ENCODE measurements at places on chromosomes 3 and 15. TPM values are rescaled to one million over a fixed set of nuclear protein-coding genes. Genes with fewer than 3 reads are reported as not detected.
A peak's percentile ranks its signal among the peaks of the same experiment; 100 is the strongest.

- no peak for DNase-seq
Measured at GRCh38 chr3:3600665-3601340, 198.4 kb upstream of the LRRN1 start.

TYRO3 gene
- total RNA-seq: 10.6 TPM

GRCh38 chr15:56428821-56429458 lies 36.0 kb downstream of the MNS1 start:
- DNase-seq: peak; percentile 39

NR1I2 gene
- total RNA-seq: not detected

DNA sequence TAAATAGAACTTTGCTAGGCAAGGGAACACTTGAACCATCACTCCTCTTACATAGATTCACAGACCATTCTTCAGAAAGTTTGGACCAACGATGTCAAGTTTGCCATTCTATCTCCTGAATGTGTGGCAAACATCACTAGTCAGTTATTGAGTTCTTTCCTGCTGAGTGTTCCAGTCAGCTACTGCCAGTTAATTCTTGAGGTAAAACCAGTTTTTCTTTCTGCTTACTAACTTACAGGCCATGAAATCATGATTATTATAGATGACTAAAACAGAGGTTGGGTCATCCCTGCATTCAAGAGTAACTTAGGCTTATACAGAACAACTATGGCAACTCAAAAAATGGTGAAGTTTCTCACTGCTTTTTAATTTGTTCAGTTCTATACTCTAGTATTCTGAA lies 88.2 kb downstream of the AP4E1 start:
- DNase-seq: peak; percentile 76

- DNase-seq: peak; percentile 15
Measured at GRCh38 chr3:170644711-170645110, 58.8 kb upstream of the SLC7A14 start.

GRCh38 chr15:81126892-81127291 lies 7.2 kb upstream of the CFAP161 start:
- DNase-seq: peak; percentile 41

- DNase-seq: no peak
Measured at GRCh38 chr3:179666436-179667035, 13.7 kb downstream of the USP13 start.

DNA sequence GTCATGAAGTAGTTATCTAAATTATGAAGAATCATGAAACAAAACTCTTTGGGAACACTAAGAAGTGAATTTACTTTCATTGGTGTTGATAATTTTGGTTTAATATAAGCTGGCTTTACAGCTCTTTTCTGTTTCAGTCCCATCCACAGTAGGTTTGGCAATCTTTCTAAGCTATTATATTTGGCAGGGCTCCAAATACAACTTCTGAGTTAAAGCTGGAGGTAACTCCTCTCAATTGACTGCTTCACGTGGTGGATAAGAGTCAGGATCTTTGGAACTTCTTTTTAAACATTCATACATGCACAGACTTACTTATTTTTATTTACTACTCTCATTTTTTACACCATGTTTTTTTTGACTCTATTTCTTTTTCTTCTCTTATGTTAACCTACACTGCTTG lies 106.5 kb upstream of the EPHA3 start:
- no peak for DNase-seq

SPTSSB gene
- total RNA-seq: not detected

IL20RB gene
- total RNA-seq: 0.56 TPM

DNA sequence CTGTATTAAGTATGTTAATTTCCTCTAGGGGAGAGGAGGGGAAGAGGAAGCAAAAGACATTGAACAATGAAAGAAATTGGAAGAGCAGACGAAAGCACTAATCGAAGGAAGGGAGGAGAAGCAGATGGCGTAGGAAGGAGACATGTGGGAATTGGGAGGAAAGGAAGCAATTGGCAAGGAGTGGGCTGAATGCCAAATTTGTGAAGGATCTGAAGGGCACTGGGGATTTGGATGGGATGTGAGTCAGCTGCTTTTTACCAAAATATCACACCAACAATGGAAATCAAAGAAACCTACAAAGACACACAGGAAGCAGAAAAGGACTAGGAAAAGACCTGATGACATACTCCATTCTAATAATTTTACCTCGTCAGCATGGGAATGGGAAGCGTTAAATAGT lies 1029.8 kb downstream of the ROBO1 start:
- no peak for DNase-seq

IMPG2 gene
- 0.18 TPM for total RNA-seq

- DNase-seq: no peak
Measured at GRCh38 chr3:115838786-115839185, 215.5 kb downstream of the GAP43 start.

DNA sequence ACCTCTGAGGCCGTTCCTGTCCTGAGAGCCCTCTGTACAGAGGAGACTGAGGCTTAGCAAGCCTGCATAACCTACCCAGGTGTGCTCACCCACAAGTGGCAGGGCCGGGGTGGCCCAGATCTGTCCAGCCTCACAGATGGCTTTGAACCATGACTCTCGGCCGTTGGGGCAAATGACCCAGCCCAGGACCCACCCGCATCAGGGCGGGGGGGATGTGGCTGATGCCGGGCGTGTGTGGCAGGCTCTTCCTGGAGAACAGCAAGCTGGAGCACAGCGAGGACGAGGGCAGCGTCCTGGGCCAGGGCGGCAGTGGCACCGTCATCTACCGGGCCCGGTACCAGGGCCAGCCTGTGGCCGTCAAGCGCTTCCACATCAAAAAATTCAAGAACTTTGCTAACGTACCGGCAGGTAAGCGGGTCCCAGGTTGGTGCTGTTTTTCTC lies 133.5 kb downstream of the LRRK1 start:
- DNase-seq: no peak

DNA sequence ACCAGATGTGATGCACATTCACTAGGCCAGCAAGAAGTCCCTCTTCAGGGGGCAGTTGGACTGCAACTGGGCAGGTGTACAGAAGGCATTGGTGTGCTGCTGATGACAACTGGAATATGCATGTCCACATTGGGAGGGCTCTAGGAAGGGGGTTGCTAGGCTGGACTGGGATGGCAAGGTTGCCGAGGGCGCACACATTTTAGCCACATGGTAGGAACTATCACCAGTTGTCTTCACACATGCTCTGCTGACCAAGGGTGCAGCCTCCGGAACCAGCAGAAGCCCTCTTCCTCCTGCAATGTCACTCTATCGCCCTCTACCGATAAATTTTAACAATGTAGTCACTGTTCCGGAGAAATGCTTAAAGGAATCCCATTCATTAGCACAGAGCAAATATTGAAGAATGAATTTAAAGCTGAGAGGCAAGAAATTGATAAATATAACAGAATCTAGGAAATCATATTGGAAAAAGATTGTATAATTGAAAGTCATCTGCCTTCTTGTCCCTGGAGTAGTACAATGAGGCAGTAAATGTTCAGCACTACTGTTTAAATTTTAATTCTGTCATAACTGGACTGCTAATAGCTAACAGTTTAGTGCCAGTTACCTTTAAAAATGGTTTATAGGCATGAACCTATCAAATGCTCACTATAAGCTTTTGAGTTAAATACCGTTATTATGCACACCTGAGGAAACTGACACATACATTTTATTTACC lies 22.6 kb upstream of the LYSMD4 start:
- peak; percentile 67 for DNase-seq

MAGEL2 gene
- total RNA-seq: under 0.01 TPM

DNA sequence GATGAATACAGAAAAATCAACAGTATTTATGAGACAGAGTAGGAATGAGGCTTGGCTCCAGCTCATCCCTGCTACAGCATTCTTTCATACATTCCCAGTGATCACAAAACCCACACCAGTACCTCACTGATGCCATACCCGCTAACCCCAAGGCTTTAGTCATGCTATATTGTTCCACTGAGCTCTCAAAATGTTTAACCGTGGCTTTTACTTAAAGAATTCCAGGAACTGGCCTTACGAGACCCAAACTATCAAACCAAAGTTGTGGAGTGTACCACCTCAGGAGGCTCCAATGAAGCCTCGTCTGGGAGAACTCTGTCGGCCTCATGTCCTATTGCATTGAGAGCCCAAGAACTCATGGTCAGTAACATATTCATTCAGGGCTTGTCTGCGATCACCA lies 278.9 kb downstream of the ULK4 start:
- DNase-seq: peak; percentile 90

POTEB3 gene
- not detected for total RNA-seq

FHIT gene
- total RNA-seq: not detected

DNA sequence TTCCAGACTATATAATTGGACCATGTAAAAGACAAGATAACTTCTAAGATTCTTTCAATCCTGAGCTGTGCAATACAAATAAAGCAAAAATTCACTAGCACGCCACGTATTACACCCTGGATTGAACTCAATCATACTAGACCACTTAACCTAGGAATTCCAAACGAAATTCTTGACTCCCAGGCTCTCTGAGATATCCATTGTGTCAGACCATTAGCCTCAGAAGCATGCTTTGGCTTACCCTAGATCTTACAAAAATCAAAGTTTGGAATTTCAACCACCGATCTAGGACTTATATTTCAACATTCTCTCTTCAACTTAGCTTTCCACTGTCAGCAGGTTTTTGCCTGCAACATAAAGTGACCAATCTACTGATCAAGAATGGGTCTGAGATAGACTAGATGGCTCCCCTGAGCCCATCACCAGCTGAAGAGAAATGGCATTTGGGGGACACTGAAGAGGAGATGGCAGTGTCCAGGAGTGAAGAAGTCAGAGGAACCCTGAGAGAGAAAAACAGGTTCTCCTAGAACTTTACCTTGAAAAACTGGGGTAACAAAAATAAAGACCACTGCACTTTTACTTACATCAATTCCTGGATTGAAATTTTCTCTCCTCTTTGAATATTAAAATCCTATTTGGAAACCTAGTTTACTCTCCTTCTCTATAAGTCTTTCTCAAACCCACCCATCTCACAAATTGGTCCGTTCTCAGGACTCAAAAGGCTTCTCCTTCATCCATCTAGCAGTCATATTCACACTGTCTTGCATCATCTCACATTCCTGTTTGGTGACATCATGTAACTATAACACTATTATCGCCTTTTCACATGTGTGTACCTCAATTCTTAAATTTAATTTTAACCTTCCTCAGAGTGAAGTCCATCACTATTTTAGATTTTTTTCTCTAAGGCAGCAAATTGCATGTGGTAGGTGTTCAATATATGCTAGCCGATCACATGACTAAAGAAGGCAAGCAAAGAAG lies 18.5 kb downstream of the CPNE4 start:
- DNase-seq: no peak

TIMP4 gene
- 0.56 TPM for total RNA-seq

DNA sequence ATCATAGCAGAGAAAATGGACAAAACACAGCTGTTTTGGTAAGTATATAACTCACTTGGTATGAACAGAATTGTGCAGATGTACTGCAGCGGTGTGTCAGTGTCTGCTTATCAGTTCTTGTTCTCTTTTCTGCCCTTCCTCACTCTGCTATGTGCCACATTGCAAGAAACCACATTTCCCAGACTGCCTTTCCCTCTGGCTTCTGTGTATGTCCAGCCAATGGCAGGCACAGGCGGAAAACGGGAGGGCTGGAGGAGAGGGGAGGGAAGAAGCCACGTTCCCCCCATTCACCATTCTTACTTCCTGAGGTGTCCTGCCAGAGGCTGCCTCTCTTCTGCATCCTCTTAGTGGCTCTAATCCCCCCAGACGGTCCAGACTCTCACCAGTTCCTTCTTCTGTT lies 15.4 kb downstream of the HHLA2 start:
- peak; percentile 20 for DNase-seq

- DNase-seq: no peak
Measured at GRCh38 chr3:77816366-77816765, 776.5 kb downstream of the ROBO2 start.

GRCh38 chr3:122758877-122759560 lies 34.6 kb downstream of the HSPBAP1 start:
- DNase-seq: no peak

GRCh38 chr3:126110431-126111125 lies 26.7 kb upstream of the SLC41A3 start:
- DNase-seq: no peak

DNA sequence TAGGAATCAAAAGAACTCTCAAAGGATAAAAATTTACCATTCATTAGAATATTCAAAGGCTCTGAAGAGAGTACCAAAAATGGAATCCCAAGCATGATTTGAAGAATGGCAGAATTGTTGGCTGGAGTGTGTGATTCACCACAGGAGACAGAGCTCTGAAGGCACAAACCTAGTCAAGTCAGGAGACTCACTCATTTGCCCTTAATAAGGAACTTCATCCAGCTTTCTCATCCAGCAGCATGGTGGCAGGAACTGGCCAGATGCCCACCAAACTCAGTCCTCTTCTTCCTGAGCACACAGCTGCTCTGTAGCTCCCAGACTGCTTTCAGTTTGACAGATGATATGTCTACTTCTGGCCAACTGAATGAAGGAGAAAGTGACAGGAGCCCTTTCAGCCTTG lies 16.5 kb upstream of the HEG1 start:
- peak; percentile 63 for DNase-seq

DNA sequence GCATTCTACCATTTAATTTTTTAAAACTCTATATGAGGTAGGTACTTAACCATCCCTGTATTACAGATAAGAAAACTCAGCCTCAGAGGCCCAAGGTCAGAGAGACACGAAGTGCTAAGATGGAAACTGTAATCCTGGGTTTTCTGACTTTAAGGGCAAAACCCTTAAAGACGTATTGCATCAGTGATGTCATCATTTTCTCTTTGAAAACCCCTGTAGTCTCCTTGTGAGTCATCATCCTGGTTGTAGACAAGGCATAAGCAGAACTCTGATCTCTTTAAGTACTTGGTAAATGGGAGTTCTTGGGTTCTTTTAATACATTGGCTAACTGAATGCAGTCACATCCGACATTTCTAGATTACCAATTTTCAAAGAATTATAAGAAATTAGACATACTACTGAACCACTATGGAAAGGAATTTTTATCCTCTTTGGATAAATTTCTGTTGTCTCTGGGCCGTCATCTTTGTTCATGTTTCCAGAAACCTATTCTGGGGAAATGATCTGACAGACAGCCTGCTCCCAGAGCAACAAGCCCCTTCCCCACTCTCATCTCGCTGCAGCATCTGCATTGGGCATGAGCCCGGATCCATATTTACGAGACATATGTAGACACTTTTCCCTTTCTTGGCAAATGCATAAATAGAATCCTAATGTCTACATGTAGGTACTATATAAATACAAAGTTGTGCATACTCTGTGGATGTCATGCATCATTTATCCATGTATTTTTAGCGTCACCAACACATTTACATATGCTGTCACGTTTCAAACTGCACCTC lies 48.7 kb upstream of the MDFIC2 start:
- DNase-seq: peak; percentile 36

KCNMB2 gene
- not detected for total RNA-seq

FOXB1 gene
- not detected for total RNA-seq

GRCh38 chr3:100730524-100730923 lies 21.2 kb downstream of the TFG start:
- DNase-seq: no peak

DNA sequence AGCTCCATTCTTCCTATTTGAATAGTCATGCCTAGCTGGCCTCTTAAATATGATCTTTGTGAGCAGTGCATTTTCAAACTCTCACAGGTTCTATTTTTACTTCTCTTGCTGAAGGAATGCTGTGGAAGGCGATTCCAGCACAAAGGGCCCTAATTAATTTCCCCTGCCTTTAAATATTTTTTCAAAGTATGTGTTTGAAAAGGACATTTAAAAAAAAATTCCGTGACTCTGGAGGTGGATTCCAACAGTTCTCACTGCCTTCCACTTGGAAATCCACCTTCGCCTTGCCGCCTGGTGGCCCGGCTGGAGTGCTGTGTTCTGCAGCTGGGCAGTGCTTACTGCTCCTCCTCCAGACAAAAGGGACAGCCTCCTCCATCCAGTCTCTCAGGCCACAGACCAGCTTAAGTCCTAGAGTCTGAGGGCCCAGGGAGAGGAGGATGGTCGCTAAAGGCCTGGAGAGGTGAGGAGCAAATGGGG lies 61.5 kb upstream of the CORO2B start:
- DNase-seq: no peak

TMEM45A gene
- 20.8 TPM for total RNA-seq

TGFBR2 gene
- total RNA-seq: 89.7 TPM
